Stimulated activated CD4-positive, alpha-beta T cell treated with anti-CD3 and anti-CD28 coated beads, Interleukin-15, amount 100 ng/mL, for 1 hour (primary cell): ENCODE measurements at places on chromosomes 1 and 21.

GRCh38 chr1:38115682-38116202 is 69.1 kb upstream of the POU3F1 start:
- no peak for DNase-seq

- DNase-seq = no peak
Observed at GRCh38 chr1:222285526-222285925, 262.4 kb downstream of the HHIPL2 start.

GRCh38 chr1:198934901-198935305 is 296.1 kb downstream of the PTPRC start:
- DNase-seq = no peak

- no peak for DNase-seq
Observed at GRCh38 chr1:56331207-56331891, 248.0 kb downstream of the PLPP3 start.

- DNase-seq = no peak
Observed at GRCh38 chr1:154733621-154734020, 125.6 kb upstream of the ADAR start.

DNA sequence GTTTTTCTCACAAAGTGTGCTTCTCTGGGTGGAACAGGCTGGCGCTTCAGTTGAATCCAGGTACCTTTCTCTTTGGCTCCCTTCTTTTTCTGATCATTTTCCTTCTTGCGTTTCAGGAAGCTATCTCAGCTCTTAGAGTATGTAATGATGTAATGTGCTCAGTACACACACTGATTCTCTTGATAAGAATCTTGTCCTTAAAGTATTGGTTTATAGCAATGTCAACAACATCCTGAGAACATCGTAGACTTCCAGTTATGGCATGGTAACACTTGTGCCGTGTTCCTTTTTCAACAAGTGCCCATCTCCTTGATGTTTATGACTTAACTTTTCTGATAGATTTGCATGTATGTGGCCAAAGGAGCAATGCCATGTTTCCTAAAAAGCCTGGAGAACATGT is 11.7 kb upstream of the ABCD3 start:
- DNase-seq = no peak

GRCh38 chr1:213345621-213346020 is 294.6 kb downstream of the RPS6KC1 start:
- no peak for DNase-seq

GRCh38 chr1:201778279-201779065 is 50.5 kb upstream of the IPO9 start:
- DNase-seq = no peak

DNA sequence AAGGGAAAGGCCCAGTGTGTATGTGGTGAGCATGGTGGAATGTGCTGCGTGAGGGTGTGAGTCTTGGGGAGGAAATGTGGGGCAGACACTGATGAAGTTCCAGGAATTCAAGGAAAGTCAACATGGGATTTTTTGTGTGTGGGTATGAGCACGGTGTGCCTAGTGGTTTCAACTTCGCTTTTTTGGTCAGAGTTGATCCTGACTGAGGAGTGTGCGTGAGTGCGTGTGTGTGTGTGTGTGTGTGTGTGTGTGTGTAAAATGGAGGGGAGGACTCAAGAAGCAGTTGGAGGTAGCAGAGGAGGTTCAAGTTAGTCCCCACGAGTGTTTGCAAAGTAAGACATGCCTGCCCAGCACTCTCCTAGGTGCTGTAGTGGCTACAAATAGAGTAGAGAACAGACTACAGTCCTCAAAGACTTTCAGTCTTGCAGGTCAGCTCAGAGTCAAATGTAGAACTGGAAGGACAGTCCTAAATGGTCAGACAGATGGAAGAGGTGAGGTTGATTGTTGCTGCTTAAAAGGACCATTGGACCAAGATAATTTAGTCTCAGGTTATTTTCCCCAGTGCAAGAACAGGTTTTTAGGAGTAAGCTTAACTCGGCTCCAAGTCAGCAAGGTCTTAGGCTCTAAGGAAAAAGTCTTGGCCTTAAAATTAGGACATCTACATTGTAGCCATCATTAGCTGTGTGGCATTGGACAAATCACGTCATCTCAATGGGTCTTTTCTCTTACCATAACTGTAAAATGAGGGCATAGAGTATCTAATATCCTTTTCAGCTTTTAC is 25.0 kb downstream of the SLAMF1 start:
- DNase-seq = no peak

DNA sequence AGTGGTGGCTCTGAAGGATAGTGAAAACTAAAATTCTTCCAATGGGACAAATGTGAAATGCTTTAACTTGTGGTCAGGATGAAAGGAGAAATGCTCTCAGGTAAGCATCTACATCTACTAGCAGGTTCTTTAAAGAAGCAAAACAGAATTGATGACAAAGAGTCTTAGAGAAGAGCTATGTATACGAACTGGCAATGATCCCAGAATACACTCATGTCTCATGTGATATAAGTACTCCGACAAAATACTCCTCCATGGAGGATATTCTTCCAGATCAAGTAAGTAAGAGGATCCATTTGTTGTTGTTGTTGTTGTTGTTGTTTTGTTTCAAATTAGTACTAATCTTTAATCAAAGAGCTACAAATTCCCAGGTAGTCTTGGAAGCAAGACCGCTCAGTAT is 174.0 kb upstream of the ATP1B1 start:
- no peak for DNase-seq

DNA sequence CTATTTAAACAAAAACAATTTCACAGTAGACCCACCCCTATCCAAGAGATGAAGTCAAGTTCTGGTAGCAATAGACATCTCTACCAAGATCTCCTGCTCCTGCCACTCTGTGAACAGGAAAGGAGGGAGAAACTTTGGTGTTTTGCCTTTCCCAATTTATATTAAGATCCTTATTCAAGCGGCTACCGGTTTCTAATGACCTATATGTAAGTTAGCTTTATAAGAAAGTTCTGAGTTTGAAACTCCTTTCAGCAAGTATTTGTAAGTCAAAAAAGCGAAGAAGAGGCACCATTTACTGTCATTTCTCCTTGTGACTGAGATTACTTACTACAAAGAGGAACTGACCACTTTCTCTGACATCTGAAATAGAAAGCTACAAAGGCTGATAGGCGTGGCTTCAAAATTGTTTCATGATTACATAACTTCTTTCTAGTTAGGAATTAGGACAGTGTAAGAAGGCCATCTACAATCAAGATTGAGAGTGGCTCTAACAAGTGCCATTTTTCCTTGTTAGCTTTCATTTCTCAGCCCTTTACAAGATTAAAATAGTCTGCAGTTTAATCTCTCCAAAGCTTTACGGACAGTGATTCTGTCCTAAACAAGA is at the start of gene MNDA:
Gene MNDA, plus strand, starts transcription at position 448 of the 604 bp plus-strand sequence. CDS start 10,803 bp downstream, outside the sequence.
- DNase-seq = no peak

DNA sequence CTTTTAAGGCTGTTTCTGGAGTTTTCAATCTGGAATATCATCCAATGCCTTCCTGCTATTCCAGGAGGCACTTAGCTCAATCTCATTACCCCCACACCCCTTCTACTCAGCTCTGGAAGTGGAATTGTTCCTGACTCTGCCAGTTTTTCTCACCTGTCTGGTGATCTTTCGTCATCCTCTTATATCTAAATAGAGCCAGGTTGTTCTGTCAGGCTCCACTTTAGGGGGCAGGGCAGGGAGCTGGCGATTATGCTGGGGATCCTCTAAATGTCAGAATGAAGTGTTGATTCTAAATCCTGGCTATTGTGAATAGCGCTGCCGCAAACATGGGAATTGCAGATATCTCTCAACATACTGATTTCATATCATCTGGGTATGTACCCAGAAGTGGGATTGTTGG is 63.6 kb upstream of the ETV3 start:
- no peak for DNase-seq
